ENCODE measurements at places on chromosomes 7 and 10.

DNA sequence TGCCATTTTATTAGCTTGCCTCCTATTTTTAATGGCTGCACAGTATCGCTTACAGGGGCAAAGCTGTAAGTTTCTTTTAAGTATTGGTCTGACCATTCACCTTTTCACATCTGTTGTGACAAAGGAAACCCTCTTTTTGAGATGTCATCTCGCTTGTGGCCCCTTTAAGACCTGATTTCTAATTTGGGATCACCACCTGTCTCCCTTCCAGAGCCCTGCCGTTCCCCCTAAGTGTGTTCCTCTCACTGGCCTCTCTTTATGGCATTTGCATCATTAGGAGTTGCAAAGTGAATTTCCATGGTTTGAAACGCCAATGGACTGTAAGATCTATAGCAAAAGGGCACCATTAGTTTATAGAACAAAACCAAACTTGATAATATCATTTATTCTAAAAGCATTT lies 1.4 kb downstream of the EPDR1 start:
- no peak for DNase-seq

DNA sequence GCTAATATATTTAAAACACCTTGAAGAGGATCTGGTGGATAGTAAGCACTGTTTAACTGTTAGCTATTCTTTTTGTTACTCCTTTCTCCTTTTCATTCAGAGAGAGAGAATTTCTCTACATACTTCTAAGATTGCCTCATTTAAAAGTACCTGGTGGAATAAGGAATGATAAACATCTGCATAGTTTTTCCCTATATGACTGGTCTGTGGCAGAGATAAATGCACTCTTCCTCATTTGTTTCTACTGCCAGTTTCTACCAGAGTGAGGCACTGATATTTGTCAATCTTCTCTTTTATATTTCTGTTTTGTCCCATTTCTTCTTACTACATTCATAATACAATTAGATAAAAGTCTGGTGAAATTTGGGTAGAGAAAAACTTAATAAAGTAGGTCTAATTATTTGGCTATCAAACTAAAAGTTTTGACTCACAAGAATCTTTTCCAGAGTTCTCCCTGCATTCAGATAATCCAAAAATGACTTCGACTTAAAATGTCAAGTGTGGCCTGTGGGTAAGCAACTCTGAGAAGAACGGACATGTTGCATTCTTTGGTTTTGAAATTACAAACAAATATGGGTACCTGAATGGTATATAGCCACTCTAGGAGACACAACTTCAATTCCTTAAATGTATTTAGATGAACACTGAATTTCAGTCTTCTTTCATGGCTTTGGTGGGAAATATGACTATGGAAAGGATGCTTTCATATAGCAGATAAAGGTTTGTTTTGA lies 38.8 kb downstream of the RNLS start:
- DNase-seq: no peak

DNA sequence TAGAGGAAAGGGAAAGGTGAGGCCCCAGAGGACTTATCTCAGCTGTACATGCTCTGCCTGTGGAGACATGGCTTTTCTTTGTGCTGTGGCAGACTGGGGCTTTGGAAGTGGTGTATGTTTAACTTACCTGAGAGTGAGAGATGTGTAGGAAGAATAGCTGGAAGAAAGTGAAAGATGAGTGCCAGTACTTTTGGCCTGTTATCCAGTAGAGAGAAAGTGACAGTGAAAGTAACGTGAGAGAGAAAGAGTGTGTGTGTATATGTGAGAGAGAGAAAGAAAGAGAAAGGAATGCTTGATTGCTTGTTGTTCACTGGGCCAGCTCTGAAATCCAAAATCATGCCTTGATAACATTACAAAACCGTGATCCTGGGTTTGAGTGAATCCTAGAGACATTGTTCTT lies 25.5 kb downstream of the MTURN start:
- DNase-seq: no peak

GRCh38 chr7:99733448-99733847 lies 1.5 kb downstream of the CYP3A7 start:
- DNase-seq: no peak

GRCh38 chr7:133354546-133355324 lies 101.9 kb downstream of the EXOC4 start:
- DNase-seq: no peak

- DNase-seq: no peak
Observed at GRCh38 chr7:116897661-116898060, 35.3 kb downstream of the CAPZA2 start.

DNA sequence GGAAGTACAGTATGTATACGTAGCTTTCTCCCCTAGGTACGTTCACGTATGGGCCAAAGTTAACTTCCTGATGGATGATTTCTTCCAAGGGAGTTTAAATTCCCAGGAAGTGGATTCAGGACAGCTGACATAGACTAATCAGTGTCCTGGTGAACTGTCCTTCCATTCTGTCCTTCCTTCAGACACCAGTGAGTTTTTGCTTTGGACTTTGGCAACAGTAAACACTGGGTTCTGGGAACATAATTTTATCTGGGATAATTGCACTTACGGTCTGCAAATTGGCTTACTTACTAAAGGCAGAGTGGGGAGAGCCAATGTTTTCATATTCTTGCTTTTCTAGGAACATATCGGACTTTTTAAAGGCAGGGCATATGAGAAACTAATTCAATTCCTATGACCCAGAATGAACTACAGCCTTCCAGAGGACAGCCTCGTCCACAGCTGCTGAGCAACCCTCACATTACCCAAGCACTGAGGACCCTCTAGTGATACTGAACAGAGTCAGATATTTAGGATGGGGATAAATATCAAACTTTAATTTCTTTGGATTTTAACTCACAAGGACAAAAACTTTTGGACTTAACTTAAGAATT lies 97.9 kb downstream of the RAB18 start:
- DNase-seq: no peak

GRCh38 chr10:5794236-5794635 lies 19.0 kb downstream of the GDI2 start:
- DNase-seq: no peak

DNA sequence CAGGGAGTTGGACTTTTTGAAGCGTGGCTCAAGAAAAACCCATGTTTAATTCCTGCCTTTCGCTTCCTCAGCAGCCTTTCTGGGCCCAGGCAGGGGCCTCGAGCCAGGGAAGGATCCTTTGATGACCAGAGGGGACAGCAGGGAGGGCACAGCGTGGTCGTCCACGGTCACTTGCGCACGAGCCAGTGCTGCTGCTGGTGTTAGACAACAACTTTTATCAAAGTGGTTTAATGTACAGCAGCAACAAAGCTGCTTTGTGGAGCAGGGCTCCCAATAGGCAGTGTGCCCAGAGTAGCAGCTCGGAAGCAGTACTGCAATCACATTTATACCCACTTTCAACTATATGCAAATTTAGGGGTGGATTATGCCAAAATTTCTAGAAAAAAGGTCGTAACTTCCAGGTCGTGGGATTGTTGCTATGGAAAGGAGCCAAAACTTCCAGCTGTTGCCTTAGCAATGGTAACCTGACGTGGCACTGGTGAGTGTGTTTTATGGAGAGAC lies 6.1 kb downstream of the GIMAP1 start:
- no peak for DNase-seq

DNA sequence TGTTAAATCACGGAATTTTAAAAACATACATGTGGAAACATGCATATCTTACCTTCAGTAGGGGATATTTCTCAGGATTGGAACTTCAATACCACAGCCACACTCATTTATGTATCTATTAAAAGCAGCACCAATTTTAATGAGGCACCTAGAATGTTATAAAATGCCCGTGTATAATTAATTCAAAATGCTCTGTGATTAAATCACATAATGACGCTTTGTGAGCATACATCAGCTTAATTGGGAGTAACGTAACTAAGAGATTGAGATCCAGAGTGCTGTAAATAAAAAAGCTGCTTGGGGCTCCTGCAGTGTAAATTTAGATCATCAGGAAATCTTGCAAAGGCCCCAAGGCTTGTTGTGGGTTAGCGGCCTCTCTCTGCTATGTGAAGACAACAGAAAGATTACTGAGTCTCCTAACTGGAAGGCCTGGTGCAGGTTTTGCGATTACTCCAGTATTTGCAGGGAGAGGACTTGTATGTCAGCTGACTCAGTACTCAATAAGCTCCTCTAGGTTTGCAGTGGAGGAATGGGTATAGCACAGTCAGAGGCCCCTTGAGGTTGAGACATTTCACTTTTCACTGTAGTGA lies 195.5 kb upstream of the PHYHIPL start:
- DNase-seq: no peak

GRCh38 chr10:130652544-130652943 lies 516.4 kb downstream of the GLRX3 start:
- DNase-seq: no peak

GRCh38 chr7:34224281-34224680 lies 318.9 kb downstream of the BMPER start:
- no peak for DNase-seq

DNA sequence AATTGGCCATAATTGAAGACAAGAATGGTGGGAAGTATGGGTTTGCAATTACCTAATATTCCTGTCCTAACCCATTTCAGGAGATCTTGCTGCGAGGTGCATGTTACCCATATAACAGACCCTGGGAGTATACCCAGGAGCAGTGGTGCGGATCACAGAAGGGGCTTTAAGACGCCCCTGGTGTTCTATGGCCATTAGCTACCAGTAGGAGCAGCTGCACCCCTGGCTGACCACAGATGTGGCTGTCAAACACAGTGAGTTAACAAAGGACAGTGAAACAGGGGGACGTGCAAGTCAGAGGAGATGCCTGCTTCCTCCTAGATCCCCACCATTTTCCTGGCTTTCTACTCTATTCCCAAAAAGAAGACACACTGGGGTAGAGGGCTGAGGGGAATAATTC lies 25.2 kb downstream of the AOC1 start:
- no peak for DNase-seq

GRCh38 chr10:3982746-3983442 lies 197.9 kb upstream of the KLF6 start:
- DNase-seq: no peak

GRCh38 chr7:80942261-80943041 lies 23.6 kb upstream of the SEMA3C start:
- DNase-seq: no peak

DNA sequence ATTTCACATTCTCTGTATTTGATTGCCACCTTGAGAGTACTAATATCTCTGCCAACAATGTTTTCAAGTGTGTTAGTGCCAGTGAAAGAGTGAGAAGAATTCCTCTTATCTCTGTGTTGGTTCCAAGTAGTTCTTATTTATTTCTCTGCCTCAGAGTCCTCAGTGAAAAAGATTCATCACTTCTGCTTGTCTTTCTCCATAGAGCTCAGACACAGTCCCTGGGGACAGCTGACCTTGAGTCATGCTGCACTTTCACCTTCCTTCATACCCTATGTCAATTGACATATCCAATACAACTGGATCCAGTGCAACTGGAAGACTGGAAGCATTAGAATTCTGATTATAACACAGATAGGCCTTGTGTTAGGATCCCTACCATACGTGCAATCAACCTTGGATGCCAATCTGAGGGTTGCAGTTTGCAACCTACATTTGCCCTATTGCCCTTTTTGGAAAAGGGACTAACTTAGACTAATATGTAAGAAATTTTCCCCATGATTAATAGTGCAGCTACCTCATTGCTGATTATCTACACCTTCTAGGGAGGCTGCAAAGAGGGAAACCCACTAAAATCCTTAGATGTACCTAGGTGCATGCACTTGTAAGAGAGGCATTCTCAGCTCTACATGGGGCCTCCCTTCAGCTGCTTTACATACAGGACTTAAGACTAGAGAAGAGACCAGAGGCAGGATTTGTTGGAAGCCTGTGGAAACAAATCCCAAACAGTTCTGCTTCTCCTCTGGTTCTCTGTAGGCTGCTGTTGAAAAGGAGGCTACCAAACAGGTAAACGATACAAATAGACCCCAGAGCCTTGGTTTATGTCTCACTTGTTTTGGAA lies 8.4 kb downstream of the IFIT2 start:
- DNase-seq: no peak

- no peak for DNase-seq
Observed at GRCh38 chr7:29841926-29842701, 35.8 kb downstream of the WIPF3 start.

DNA sequence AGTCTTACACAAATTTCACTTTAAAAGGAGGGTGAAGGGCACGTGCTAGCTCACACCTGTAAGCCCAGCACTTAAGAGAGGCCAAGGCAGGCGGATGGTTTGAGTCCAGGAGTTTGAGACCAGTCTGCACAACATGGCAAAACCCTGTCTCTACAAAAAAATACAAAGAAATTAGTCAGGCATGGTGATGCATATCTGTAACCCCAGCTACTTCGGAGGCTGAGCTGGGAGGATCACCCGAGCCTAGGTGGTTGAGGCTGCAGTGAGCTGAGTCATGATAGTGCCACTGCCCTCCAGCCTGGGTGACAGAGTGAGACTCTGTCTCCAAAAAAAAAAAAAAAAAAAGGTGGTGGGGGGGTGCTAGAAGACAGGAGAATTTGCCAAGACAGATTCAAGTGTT lies 237.3 kb upstream of the KLF14 start:
- DNase-seq: no peak

DNA sequence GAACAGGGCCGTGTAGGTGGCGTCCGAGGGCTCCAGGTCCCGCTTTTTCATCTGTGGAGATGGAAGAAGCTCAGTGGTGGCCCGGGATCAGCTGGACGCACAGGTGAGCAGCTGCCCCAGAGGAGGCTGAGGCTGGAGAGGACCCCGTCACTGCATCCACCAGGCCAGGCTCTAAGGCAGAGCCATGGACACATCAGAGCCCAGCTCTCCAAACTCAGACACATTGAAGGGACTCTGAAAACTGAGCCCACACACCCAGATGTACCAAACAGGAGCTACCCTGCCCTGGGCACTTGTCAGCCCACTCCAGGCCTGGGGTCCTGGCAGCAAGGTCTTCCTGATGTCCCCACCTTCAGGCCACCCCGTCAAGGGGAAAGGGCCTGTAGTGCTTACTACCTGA lies 8.8 kb downstream of the PTCD1 start:
- DNase-seq: no peak

- DNase-seq: no peak
Observed at GRCh38 chr7:88012086-88012485, 78.0 kb downstream of the ADAM22 start.

DNA sequence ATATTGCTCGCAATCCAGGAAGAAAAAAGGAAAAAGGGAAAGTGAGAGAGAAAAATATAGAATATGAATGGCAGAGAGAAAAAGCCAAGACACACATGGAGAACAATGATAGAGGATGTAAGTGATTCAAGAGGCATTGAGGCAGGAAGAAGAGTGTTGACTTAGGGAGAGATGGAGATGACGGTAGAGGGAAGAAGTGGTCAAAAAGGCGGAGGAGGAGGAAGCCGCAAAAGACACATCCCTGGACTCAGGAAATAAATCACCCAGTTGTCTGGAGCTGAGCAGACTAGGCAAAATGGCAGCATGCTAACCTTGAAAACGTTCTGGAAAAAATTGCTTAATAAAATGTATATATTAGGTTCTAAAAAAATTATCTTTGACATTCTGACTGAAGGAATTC lies 17.7 kb upstream of the GPR37 start:
- DNase-seq: no peak

GRCh38 chr10:13773496-13774170 lies 186.9 kb downstream of the PRPF18 start:
- no peak for DNase-seq

DNA sequence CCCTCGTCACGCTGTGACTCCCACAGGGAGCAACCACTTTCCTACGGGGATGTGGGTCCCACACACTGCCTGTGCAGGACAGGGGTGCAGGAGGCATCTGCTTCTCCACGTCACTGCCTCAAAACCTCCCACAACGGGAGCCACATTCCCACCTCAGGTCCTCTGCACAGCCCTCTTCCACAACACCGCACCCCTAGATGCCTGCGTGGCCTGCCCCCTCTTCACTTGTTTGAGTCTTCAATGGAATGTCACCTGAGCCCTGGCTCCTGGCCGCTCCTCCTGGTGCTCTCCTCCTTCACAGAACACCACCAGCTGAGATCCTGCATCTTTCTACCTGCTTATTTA lies 73.6 kb downstream of the MAD1L1 start:
- DNase-seq: no peak
